Activated T-helper 1 cell treated with anti-CD3 and anti-CD28 coated beads, Interleukin-12 subunit alpha, Interleukin-12 subunit beta, Interleukin-2, Interleukin-4 antibody, amounts not matched to agents 30 ng/mL and 10 ng/mL and 1 ng/mL, durations not matched to agents 14 hours and 24 hours and 36 hours (primary cell): ENCODE measurements at places on chromosomes 6 and 20.

- DNase-seq: peak; percentile 44
Measured at GRCh38 chr6:31826793-31827285, 699 bp upstream of the HSPA1B start.

- no peak for DNase-seq
Measured at GRCh38 chr6:162181741-162182401, 545.7 kb downstream of the PRKN start.

DNA sequence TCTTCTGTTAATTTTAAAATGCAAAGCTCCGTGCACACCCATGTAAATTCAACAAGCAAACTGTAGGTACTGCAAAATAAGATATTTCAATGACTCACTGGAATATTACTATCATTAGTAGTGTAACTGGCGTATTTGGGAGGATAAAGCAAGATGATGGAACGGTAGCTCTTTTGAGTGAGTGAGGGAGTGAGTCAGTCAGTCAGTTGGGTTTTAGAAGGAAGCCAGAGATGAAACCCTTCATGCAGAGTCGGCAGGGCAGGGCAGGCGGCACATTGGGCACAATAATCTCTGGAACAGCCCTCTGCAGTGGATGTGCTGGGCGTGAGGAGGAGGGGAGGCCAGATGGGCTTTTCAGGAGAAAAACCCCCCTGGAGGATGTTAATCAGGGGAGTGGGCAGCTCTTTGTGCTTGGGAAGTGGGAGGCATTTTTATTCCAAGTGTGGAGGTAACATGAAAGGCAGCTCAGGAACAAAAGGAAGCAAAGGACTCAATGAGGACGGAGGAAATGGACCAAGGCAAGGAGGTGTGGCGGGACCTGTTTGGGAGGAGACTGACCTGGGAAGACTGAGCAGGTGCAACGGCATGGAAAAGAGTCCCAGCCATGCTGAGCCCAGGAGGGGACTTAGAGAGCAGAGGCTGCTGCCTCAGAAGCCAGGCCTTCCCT is 171.2 kb downstream of the ZDHHC14 start:
- no peak for DNase-seq

GRCh38 chr20:34986311-34987287 is 30.9 kb downstream of the MYH7B start:
- no peak for DNase-seq

GRCh38 chr6:45737331-45738056 is 278.2 kb downstream of the CLIC5 start:
- DNase-seq: peak; percentile 14

DNA sequence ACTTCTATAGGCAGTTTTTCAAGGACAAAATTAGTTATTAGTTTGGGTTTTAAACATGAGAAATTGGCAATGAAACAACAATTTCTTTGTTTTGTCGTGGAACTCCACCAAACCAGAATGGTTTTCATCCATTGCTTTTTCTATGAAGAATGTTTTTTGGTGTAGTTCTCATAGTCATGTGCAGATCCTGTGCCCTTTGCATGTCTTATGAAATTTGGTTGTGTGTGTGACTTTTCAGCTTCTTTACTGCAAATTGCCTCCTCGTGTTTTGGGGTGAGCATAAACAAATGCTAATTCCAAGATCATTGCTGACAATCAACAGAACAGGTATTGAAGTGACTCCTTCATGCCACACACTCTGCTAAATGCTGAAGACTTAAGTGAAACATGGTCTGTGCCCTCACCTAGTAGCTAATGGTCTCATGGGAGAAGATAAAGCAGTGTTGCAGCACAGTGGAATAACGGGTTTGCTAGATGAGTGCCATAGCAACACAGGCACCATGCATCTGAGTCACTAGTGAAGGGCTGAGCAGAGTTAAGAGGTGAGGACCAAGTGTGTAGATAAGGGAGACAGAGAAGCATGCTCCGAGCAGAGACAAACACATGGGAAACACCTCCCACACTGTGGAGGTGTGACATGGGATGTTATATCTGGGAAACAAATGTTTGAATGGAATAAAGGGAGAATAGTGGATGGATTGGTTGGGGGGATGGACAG is 120.0 kb downstream of the SLC16A10 start:
- DNase-seq: no peak

DNA sequence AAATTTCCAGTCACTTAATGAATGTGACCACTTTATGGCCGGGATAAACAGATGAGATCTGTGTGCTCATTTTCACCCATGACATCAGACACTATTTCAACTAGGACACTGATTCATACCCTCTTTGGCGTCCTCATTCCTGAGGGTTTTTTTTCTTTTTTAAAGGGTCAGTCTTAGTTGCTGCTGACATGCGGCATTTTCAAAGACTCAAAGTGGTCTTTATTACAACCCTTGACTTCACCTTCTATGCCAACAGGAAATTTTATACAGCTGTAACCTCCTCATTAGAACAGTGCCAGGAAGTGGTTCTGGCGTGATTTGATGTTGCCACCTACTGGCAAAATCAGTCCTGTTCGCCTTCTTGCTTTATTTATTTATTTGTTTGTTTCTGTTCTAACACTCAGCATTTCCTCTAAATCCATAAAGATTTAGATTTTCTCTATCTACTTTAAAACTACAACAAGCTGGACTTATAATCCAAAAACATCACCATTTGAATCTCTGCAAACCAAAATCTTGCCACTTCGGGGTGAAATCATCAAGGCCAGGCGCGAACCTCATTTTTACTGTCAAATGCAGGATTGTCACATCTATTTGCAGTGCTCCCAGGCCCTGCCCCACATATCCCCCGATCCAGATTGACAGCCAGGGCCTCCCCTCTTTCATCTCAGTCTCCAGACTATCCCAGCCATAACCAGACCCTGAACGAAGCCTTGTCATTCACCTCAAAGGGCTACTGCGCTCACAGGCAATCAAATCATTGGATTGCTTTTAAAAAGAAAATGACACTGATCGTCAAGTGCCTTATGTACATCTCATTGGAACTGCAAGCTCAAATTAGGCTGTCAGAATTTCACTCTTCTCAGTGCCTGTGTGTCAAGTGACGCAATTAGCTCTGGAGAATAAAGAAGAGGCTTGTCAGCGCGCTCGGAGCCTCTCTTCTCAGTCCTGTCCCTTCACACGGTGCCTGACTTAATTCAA is 77.5 kb downstream of the C6orf118 start:
- no peak for DNase-seq

DNA sequence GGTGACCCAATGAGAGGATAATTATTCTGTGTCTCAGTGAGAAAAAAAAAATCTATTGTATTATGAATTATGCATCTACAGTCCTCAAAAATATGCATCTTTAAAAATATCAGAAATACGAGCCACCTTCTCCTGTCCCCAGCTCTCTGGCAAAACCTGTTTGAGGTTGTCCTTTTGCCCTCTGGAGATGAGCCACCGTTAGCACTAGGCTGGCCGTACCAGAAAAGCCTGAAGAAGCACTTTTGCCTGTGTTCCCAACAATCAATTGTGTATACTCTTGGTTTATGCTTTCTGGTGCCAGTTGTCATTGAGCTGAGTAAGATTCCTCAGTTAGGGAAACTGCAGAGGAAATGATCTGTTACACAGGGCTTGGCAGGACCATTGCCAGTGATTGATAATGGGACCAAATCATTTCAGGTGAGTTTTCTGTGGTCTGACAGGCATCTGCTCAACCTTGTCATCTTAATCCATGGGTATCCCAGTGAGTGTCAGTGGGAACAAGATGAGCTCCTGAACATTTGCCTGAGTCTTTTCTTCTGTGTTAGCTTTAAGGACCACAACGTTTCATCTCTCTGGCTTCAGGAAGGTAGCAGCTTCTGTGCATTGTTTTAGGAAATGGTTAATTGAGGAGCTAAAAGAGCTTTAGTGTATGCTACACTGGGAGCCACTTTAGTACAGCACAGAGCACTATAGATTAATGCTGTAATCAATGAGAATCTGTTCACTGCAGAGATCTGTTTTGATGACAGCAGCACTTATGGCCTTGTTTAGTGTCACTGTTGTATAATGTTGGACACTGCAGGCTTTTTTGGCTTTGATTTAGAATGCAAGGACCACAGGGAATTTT is 330.1 kb downstream of the RIMS1 start:
- no peak for DNase-seq

DNA sequence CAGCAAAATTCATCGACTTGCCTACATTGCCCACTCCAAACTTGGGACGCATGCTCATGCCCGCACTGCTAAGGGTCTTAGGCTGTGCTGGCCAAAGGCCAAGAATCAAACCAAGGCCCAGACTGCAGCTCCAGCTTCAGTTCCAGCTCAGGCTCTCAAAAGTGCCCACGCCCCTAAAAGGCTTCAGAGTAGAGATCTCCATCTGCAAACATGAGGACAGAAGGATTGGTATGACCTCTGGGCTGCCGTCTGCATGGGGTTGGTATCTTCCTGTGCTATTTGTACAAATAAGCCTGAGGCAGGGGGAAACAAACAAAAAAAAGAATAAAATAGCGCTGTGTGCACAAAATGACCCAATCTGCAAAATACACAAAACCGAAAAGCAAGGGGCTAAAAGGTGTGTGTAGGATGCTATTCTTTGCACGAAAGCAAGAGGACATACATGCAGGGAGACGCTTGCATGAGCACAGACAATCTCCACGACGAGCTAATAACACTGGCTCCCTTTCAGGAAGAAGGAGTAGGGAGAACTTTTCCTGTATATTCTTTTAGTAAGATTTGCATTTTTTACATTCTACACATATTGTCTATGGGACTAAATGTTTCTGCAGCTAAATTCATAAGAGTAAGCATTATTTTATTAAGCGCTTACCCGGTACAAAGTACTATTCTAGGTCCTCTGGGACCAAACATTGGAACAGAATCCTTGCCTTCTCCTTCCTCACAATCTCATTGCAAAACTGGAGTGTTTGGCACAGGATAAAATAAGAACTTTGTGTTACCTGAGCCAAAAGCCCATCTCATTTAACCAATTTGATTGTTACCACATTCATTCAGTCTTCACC is 33.1 kb downstream of the ATP9A start:
- no peak for DNase-seq

- DNase-seq: no peak
Measured at GRCh38 chr6:145139140-145139850, 596.0 kb downstream of the EPM2A start.

GRCh38 chr6:41284726-41285125 is 1.8 kb downstream of the TREM1 start:
- no peak for DNase-seq

DNA sequence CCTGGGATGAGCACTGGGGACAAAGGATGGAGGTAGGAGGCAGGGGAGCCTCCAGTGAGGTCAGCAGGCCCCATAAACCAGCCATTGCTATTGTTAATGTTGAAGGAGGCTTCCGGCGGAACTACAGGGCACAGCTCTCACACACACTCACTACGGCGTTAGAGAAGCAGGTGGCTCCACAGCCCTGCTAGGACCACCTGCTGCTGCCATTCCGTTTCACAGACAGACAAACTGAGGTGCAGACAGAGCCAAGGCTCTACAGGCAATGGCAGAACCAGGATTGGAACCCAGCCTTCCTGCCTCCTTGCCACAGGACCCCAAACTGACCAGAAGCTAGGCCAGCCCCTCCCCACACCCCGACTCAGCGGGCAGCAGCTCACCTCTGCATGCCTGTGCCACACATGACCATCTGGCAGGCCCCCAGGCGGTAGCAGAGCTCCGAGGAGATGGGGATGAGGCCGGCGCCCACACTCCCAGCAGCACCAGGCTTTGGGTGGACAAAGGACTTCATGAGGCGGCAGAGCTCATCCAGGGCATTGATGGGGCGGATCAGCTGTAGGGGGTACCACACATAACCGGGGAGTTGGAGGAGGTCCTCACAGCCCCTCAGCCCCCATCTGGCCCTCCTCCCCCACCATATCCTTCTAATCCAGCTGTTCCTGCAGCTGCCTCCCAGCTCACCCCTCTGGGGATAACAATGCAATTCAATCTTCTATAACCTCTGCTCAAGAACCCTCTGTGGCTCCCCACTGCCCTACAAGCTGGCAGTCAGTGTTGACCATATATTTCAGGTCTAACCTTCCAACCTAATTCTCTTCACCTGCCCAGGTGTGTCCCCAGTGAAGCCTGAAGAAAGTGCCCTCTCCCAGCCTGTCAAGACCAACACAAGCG is 198.5 kb downstream of the PREX1 start:
- DNase-seq: no peak

DNA sequence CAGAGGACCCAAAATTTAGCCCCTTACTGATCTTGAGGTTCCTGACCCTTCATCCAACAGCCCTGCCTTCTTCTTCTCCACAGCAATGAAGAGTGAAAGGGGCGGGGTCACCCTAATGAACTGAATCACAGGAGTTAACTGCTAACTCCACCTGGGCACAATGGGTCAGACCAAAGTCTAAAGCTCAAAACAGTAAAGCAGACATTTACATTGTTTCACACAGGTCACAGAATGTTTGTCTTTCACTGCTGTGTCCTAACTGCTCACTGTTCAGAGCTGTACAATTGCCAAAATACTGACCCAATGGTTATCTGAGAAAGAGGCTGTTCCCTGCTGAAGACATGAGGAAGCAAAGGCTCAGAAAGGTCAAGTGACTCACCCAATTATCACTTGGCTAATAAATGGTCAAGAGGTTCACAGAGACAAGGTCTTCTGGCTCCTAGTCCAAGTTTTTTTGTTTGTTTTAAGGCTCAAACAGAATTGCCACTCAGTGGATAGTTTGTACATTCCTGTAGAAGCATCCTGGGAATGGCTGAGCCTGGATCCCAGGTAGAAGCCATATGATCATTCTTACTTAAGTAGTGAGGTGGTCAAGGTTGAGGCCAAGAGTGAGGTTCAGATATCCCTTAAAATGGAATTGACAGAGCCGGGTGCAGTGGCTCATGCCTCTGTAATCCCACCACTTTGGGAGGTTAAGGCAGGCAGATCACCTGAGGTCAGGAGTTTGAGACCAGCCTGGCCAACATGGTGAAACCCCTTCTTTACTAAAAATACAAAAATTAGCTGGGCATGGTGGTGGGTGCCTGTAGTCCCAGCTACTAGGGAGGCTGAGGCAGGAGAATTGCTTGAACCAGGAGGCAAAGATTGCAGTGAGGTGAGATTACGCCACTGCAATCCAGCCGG is 35.1 kb upstream of the FAM83C start:
- DNase-seq: no peak

DNA sequence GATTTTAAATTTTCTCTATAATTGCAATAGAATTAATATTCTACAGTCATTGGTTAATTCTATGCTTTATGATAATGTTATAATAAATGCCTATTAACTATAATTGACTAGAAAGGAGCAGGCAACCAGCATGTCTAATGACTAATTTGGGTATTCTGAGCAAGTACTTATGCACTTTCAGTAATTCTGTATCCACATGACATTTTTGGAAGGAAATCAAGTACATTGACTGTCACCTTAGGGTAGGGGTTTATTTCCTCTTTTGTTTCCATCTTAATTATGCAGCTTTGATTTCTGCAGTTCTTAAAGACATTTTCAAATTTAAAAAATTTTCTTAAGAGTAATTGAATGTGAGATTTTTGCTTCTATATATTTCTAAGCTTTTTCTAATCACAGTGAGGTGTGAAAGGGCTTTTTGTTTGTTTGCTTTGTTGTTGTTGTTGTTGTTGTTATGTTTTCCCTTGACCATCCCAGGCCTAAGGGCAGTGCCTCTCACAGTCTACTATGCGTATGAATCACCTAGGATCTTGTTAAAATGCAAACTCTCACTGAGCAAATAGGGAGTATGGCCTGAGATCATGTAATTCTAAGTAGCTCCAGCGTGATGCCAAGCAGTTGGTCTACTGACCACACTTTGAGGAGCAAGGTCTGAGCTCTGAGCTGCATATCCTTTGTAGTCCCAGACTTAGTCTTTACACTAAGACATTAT is 467.1 kb upstream of the RNF217 start:
- DNase-seq: no peak
